Activated naive CD8-positive, alpha-beta T cell treated with anti-CD3 and anti-CD28 coated beads for 36 hours (primary cell): ENCODE measurements at places on chromosomes 7 and 10. TPM values are rescaled to one million over a fixed set of nuclear protein-coding genes. Genes with fewer than 3 reads are reported as not detected.

GRCh38 chr7:142381727-142382390, 124.0 kb upstream of the PRSS58 start:
- no peak for DNase-seq

GRCh38 chr10:8600192-8600591, 545.7 kb downstream of the GATA3 start:
- no peak for DNase-seq

DNA sequence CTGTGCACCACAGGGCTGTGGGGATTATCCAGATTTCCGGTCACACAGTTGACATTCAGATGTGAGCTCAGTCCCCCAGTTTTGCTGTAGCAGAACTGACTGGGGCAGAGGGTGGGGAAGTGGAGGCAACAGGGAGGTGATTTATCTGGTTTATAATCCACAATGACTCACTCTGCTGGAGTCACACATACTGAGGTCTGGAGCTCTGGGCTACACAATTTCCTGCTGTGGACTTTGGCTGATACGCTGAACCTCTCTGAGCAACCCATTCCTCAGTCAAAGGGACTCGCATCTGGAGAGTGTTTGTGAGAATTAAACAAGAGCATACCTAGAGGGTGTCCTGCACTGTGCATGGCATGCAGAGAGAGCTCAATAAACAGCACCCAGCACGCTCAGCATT, 64.8 kb upstream of the PLPP4 start:
- no peak for DNase-seq

GRCh38 chr10:81847675-81848074, 27.3 kb upstream of the NRG3 start:
- no peak for DNase-seq

DNA sequence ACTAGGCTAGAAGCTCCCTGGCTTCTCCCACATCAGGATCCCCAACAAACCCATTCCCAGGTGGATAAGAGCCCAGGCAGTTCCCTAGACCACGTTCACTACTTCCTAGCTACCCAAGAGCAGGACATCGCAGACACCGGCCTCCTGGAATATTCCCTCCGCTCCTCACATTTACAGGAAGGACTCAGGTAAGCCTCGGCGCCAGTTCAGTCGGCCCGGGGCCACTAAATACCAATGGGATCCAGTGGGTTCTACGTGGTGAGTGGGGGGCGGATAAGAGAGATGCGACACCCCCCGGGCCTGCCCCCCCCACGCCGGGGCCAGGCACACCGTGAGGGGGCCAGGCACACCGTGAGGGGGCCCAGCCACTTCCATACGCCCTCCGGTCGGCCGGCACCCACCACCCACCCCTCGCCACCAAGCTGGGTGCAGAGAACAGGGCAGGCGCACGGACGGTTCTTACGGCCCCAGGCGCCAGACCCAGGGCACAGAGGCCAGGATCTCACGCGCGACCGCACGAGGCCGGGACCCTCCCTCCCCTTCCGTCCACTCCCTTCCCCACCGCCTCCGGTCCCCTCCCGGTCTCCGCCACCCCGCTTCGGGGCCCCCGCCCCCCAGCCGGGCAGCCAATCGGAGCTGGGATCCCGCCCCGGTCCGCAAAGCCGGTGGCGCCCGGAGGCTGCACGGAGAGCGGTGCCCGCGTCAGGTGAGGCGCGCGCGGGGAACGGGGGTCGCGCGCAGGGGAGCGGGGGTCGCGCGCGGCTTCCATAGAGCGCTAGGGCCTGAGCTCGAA, at the start of gene BLVRA:
Gene BLVRA (plus strand): TSS at position 652 of the 793 bp plus-strand sequence. CDS start 12,479 bp downstream, outside the sequence.
- DNase-seq, result peak; percentile 76

DNA sequence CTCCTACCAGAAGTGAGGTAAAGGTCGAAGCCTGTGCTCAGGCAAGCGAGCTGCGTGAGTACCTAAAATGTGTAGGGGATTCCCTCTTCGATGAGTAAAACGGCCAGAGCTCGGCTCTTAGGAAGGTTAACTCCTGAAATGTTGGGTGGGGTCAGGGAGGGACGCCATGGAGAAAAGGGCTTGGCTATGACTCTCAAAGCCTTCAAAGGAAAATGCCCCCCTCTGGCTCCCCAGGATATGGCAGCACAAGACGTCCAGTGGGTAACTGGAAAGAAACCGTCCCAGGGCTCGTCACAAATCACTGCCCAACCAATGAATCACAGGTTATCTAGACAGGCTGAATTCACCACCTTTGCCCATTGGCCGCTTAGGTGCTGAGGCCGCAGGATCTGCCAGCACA, 58.0 kb downstream of the CALML3 start:
- DNase-seq, result no peak

DNA sequence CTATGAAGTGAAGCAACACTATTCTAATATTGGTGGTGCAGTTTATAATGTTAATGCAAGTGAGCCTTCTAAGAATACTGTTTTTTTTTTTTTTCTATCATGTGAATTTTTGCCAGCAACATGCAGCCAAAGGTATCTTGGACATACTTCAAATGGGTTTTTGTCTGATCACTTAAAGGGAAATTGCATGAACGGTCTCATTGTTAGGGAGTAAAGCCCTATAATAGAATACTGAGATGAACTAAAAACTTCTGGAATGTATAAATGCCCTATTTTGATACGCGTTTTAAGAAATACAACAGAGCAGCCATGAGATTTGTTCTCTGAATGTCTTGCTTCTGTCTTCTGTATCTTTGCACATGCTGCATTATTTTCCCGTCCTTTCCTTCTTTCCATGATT, 10.5 kb upstream of the MDFIC start:
- DNase-seq, result no peak

DNA sequence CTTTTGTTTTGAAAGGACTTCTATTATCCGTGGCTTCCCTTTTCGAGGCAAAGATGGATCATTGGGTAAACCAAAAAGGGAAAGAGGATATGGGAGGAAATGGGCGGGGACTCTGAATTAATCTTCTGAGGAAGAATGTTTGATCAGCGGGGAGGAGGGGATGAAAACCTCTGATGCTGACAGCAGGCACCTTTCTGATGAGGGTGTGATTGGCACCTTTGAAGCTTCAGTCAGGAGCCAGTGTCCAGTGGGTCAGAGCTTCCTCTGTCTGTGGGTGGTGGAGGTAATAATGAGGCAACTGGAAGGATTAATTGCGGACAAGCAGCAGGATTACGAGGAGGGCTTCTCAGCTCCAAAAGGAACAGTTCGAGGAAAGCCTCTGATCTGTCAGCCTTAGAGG, 877.6 kb downstream of the LRMDA start:
- DNase-seq, result no peak

GRCh38 chr7:41702635-41703371, at the start of gene INHBA:
TSS of gene INHBA (minus strand) at chr7:41703090. CDS start at chr7:41700374, 2,716 bp downstream.
- no peak for DNase-seq

DNA sequence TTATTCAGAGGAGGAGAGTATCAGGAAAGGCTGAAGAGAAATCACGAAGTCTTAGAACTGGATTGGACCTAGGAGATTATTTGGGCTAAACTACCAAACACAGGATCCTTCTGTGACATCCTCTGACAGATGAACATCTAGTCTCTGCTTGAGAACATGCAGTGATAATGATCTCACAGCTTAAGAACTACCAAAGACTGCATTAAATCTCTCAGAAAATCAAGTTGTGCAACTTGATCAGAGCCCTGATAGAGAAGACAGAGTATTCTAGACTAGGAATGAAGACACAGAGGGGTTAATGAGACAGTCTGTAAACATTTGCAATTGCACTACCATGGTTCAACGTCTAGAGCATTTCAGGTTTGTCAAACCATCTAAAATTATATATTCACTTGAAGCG, 37.1 kb upstream of the AGBL3 start:
- DNase-seq, result no peak

DNA sequence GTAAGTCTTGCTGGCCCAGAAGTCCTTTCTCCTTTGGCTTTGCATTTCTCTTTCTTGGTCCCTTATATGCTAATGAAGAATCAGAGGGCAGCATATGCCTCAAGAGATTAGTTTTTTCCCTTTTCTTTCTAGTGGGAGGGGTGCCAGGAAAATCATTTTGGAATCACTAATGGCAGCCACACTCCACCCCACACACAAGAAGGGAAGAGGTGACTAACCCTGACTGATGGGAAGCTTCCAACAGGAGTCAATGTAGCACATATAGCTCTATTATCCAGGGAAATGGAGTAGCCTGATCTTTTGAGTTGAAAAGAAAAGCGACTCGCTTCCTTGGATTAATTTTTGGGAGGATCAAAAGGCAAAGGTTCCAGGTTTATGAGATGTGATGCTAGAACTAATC, 225.3 kb downstream of the KIF20B start:
- DNase-seq, result no peak

GRCh38 chr7:43884209-43884608, 14.9 kb upstream of the MRPS24 start:
- no peak for DNase-seq

GRCh38 chr7:114832906-114833595, 88.8 kb upstream of the MDFIC start:
- no peak for DNase-seq

- DNase-seq, result no peak
These were observed 40.0 kb upstream of the PFKFB3 start for GRCh38 chr10:6162589-6163356.

DNA sequence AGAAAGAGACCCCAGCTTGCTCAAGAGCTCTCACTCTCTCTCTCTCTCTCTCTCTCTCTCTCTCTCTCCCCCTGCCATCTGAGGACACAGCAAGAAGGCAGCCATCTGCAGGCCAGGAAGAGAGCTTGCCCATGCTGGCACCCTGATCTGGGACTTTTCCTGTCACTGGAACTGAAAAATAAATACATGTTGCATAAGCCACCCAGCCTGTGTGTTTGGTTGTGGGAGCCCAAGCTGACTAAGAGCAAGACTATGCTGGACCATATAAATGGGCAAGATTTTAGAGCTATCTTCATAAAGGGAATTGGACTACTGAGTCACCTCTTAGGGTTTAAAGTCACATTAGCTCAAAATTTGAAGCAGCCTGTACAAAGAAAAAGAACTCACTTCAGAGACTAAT, 98.6 kb downstream of the SLC16A9 start:
- DNase-seq, result no peak

GRCh38 chr7:32074787-32075585, 4.8 kb upstream of the PDE1C start:
- DNase-seq, result no peak

The DIP2C gene
- total RNA-seq, result 0.54 TPM

The TDRD1 gene
- 0.21 TPM for total RNA-seq

The CTNNA3 gene
- not detected for total RNA-seq

The MKX gene
- 0.58 TPM for total RNA-seq

The CYP3A4 gene
- total RNA-seq, result not detected

The PANK1 gene
- total RNA-seq, result 2.0 TPM

The LRRC4 gene
- not detected for total RNA-seq

The CTTNBP2 gene
- total RNA-seq, result not detected

The PNPLA8 gene
- 15.2 TPM for total RNA-seq

The ZNF488 gene
- 0.50 TPM for total RNA-seq
